ENCODE measurements at places on chromosomes 1 and 21.

DNA sequence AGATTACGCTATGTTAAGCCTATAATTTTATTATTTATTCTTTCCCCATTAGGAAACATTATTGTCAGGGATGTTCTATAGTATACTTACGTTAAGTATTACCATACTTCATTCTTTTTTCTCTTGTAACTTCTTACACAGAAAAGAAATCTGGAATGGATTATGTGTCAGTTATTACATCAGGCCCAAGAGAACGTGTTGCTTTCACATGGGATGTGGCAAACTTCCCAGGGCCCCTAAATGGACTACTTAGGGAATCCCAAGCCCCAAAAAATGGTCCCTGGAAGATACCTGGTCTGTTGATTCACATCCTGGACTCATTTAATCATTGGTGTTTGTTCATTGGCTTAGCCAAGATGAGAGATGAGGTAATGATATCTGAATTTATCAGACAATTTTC, 249.8 kb downstream of the NRIP1 start:
- no peak for DNase-seq

DNA sequence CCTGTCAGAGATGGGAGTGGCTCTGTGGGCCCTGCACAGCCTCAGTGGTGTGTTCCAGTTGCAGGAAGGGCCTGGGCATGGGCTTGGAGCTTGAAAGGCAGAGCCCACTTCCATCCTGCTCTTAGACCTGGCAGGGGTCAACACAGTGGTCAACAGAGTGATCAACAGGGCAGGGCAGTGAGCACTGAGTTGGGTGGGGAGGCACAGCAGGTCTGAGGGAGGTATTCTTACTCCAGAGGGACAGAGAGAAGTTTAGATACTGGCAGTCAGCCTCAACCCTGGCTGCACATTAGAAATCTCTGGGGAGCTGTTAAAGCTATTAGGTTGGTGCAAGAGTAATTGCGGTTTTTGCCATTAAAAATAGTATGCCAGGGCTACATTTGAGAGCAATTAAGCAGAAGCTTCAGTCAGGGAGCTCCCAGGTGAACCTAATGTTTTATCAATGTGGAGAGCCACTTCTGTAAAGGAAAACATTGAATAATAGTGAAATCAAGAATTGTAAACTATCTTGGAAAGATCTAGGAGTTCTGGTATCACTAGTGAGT, 37.7 kb downstream of the SH3BGR start:
- no peak for DNase-seq

DNA sequence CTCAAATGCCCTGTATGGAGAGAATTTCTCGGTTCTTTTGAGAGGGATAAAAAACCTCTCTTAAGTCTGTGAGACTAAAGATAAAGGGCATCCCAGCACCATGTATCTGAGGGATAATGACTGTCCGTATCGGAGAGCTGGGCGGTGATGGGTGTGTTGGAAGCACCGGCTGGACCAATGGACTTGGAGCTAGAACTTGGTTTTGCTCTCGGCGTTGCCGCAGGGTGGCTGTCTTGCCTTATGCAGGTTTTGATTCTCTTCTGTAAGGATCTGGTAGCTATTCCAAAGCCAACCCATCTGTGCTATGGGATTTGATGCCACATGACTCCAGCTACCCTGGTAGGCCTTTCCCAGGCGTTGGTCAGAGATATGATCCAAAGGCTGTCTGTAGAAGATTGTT, 348.8 kb downstream of the KIF26B start:
- no peak for DNase-seq

DNA sequence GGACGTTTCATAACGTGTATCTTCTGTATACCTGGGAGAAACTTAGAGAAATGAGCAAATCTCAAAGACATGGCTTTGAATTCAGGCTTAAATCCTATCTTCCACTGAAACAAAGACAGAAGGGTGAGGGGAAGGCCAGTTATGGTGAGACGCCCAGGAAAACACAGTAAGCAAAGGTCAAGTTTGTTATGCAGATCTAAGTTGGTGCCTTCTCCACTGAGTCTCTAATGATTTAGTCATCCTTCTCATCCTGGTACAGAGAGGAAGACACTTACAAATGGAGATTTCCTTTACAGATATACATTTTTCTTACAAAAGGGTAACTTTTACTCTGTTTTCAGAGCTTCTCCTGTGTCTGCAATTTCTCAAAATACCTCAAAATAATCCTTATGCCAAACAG, 64.4 kb downstream of the MAP3K7CL start:
- DNase-seq = no peak

DNA sequence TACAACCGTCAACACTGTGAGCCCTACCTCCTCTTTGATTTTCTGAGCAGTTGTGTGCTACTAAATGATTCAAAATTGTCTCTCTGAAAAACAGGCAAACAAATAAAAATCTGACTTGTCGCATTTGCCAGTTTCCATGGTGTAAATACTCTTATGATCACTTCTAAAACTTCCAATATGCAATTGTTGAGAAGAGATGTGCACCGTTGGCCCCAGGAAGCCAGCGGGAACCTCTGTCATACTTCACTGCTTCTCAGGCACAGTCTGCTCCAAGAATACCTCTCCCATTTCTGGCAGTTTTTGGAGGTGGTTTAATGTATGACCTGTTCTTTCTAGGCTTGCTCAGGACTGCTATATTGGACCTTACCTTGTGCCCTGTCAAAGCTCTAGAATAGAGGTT, 196.0 kb upstream of the NCAM2 start:
- no peak for DNase-seq

GRCh38 chr1:151815716-151816327, 10.6 kb upstream of the LINGO4 start:
- peak; percentile 72 for DNase-seq

GRCh38 chr1:15843826-15844572, 3.5 kb upstream of the SPEN start:
- DNase-seq = no peak

GRCh38 chr1:108828074-108828961, 28.6 kb downstream of the AKNAD1 start:
- DNase-seq = peak; percentile 80

- DNase-seq = no peak
These were observed 359.0 kb downstream of the RGS7 start for GRCh38 chr1:240998024-240998423.

- no peak for DNase-seq
These were observed 60.6 kb downstream of the AGPAT3 start for GRCh38 chr21:43925609-43926008.

- no peak for DNase-seq
These were observed 84.8 kb upstream of the ZNF648 start for GRCh38 chr1:182146286-182146685.

- no peak for DNase-seq
These were observed 383.5 kb downstream of the PCP4 start for GRCh38 chr21:40250514-40251294.

GRCh38 chr1:177256153-177257075, 85.7 kb downstream of the BRINP2 start:
- DNase-seq = no peak

GRCh38 chr1:173639102-173639501, 4.0 kb downstream of the TEX50 start:
- DNase-seq = no peak

DNA sequence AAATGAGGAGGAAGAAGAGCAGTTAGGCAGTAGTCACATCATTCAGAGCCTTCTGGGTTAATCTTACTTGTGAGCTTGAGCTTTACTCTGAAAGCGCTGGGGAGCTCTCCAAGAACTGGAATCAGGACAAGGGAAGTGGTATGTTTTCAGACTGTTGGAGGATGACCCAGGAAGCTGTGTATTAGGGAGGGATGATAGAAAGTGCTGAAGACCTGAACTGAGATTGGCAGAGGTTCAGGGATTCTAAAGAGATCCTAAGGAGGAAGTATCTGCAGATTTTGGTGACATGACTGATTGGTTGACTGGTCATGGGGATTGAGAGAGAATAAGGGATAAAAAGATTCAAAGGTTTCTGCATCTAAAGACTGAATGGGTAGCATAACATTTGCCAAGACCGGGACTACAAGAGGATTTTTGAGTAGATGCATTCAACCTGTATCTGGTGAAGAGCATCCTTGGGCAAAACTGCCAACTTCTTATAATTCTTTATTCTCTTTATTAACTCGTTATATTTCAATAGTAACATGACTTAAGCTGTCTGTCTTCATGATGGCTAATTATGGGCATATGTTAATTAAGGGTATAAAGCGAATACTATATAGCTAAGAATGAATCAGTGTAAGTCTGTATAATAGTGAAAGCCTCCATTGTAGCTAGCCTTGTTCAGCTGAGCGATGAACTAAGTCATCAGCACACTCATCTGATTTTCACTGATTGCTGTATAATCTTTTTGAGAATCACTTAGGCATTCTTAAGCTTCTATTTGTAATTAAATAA, 41.8 kb downstream of the XCL1 start:
- no peak for DNase-seq

DNA sequence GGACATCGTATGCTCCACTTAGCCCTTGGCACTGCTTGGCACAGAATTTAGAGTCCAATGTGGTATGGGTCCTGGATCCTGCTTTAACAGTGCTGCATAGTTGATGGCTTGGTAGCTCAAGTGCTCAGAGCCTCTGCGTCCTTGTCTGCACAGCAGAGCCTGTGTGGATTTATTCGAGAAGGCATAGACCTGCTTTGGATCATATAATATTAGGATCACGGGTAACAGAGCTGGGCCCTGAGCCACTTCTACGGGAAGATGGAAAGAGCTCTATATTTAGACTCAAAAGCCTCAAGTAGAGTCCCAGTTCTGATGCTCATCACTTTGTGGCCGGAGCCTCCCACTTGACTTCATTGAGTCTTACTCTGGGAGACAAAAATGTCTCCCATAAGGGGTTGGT, 164.4 kb upstream of the EDN2 start:
- DNase-seq = no peak

GRCh38 chr1:67672260-67672803, 12.7 kb upstream of the GADD45A start:
- DNase-seq = no peak

GRCh38 chr1:43930949-43931275, 2.7 kb upstream of the ARTN start:
- no peak for DNase-seq

DNA sequence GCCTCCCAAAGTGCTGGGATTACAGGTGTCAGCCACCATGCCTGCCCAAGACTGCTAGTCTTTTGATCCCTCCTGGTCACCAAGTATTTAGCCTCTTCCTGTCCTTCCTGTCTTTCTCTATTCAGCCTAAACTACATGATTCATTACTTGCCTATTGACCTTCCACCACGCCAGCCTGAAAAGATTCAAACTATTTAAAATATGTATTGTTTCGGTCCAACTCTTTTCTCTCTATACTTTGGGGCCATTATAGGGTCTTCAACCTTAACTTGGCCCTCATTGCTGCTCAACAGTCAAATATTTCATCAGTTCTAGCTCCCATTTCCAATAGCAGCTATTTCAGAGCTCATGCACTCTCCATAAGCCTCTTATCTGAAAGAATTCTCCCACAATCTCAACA, 153.0 kb downstream of the TNFSF18 start:
- DNase-seq = no peak
